Caco-2 (cell line): ENCODE measurements at places on chromosomes 2 and 18. TPM values are rescaled to one million over a fixed set of nuclear protein-coding genes. Genes with fewer than 3 reads are reported as not detected.

TNFAIP6 gene
- total RNA-seq = not detected in 2 replicates

FEV gene
- not detected in 2 replicates for total RNA-seq

AFF3 gene
- total RNA-seq = 0.05 and 0.19 TPM in 2 replicates

ANTXR1 gene
- total RNA-seq = 0.27 and 0.35 TPM in 2 replicates

APCDD1 gene
- 1.5 and 2.0 TPM in 2 replicates for total RNA-seq

TWIST2 gene
- not detected in 2 replicates for total RNA-seq

DLX1 gene
- 1.2 TPM in 2 replicates for total RNA-seq

AQP12A gene
- not detected in 2 replicates for total RNA-seq

SAG gene
- not detected in 2 replicates for total RNA-seq

OBSL1 gene
- 56.2 and 57.6 TPM in 2 replicates for total RNA-seq

HOXD10 gene
- total RNA-seq = not detected in 2 replicates

RBMS1 gene
- 91.9 and 92.2 TPM in 2 replicates for total RNA-seq

SFXN5 gene
- 26.8 and 31.3 TPM in 2 replicates for total RNA-seq

CBLN2 gene
- not detected in 2 replicates for total RNA-seq

CPO gene
- not detected in 2 replicates for total RNA-seq

CD8A gene
- total RNA-seq = 1.5 and 1.6 TPM in 2 replicates

SULT1C2 gene
- total RNA-seq = 0.86 and 1.4 TPM in 2 replicates

SLC5A7 gene
- total RNA-seq = not detected in 2 replicates

ATRAID gene
- total RNA-seq = 150 and 157 TPM in 2 replicates

DAPL1 gene
- total RNA-seq = not detected in 2 replicates

ACKR3 gene
- 3.2 and 3.9 TPM in 2 replicates for total RNA-seq

PER2 gene
- 12.2 and 12.5 TPM in 2 replicates for total RNA-seq

LIMS3 gene
- 2.5 and 4.0 TPM in 2 replicates for total RNA-seq

ARHGAP15 gene
- not detected in 2 replicates for total RNA-seq

PKP4 gene
- 140 and 147 TPM in 2 replicates for total RNA-seq

NFE2L2 gene
- total RNA-seq = 75.7 and 80.5 TPM in 2 replicates

SLC23A3 gene
- 6.5 and 7.1 TPM in 2 replicates for total RNA-seq

GCA gene
- total RNA-seq = 29.2 and 29.4 TPM in 2 replicates

POMC gene
- 10.5 and 14.9 TPM in 2 replicates for total RNA-seq

MC5R gene
- total RNA-seq = not detected in 2 replicates

PDCD1 gene
- total RNA-seq = not detected in 2 replicates

CRYBA2 gene
- 0.59 TPM in 1 of 2 replicates, not detected in the other for total RNA-seq
